EL (cell line): ENCODE measurements at places on chromosomes 5 and 9.

GRCh38 chr9:116904165-116904564, 217.1 kb downstream of the TRIM32 start:
- no peak for DNase-seq

GRCh38 chr5:65984098-65984885, 57.9 kb downstream of the ERBIN start:
- DNase-seq: no peak

DNA sequence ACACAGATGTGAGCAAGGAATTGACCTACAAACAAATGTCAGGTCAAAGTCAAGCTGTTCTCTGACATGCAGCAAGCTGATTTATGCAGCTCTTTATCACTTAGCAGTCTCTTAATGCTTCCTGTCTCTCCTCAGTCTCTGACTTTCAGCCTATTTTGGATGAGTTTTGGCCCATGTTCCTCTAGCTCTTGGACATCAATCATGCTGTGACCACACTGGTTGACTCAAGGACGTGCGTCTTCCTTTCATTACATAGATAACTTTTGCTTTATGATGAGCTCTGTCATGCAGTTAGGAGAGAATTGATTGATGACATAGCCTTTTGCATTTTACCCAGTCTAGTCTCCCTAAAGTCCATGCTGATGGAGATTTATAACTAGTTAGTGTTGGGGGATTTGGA, 9.4 kb upstream of the REEP5 start:
- no peak for DNase-seq

GRCh38 chr5:180438785-180439780, 55.1 kb upstream of the CNOT6 start:
- no peak for DNase-seq

- peak; percentile 63 for DNase-seq
Observed at GRCh38 chr9:129557192-129558036, 63.5 kb downstream of the C9orf50 start.

- no peak for DNase-seq
Observed at GRCh38 chr5:102796498-102796897, 41.4 kb downstream of the PAM start.

GRCh38 chr9:130110166-130110565, 56.5 kb downstream of the GPR107 start:
- DNase-seq: no peak

DNA sequence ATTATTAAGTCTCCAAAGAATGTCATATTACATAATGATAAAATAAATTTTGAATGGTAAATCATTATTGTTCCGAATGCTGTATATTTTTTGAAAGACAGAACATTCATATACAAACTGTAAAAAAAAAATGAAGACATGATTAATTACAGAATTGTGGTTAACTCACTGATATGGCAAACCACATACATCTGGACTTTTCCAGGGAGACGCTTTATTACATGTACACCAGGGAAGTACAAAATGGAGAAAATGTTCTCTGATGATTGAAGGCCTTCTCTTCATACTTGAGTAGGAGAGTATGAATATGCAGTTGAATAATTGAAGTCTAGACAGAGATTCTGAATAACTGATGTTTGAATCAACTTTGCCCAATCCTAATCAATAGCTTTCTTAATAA, 1886.9 kb downstream of the EFNA5 start:
- no peak for DNase-seq

GRCh38 chr5:102845041-102845440, 89.9 kb downstream of the PAM start:
- DNase-seq: no peak

GRCh38 chr5:159414021-159414420, 83.7 kb upstream of the IL12B start:
- no peak for DNase-seq

DNA sequence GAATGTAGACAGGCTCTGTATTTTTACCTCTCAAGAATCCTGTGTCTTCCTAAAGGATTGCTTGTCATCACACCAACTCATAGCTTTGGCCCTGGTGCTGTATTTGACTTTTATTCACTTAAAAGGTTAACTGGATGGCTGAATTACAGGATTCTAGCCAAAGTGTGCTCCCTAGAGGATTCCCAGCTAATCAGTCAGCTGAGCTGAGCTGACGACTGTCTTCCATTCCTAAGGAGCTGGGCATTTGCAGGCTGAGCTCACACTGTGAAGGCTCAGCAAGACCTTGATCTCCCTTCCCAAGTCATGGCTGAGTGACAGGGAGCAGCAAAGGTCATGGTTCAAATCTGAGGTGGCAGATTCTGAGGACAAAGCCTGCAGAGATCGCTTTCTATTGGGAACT, 59.0 kb upstream of the PALM2AKAP2 start:
- no peak for DNase-seq

- DNase-seq: no peak
Observed at GRCh38 chr5:15889001-15889400, 290.6 kb downstream of the MARCHF11 start.

- no peak for DNase-seq
Observed at GRCh38 chr5:92401492-92401891, 1018.4 kb upstream of the ARRDC3 start.

DNA sequence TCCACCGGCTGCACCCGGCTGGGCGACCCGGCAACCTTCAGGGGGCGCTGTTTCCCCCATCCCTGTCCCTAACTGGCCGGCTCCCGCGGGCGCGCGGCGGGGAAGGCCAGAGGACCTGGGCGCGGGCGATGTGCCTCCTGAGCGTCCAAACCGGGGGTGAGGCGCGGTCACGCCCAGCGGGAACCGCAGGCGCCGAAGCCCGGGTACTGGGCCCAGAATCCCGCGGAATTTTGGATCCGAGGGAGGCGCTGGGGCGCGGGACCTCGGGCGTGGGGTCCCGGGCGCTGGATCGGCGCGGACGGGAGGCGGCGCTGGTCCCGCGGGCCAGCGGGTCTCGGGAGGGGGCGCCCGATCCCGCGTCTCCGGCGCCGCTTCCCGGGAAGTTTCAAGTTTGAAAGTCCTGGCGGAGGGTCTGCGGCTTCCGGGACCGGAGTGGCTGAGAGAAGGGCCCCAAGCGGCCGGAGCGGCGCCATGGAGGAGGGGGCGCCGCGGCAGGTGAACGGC, at the start of gene PKN3:
PKN3 (plus strand) TSS at position 59 of the 504 bp plus-strand sequence; CDS start at position 472, 413 bp downstream.
- DNase-seq: peak; percentile 87

GRCh38 chr5:74187757-74188156, 452.8 kb downstream of the ENC1 start:
- DNase-seq: no peak

- peak; percentile 65 for DNase-seq
Observed at GRCh38 chr5:96868603-96869371, 7.5 kb upstream of the ERAP2 start.

GRCh38 chr9:129140397-129141065, 29.3 kb downstream of the PTPA start:
- peak; percentile 55 for DNase-seq

- DNase-seq: no peak
Observed at GRCh38 chr9:129289131-129289731, 111.2 kb upstream of the IER5L start.

- DNase-seq: no peak
Observed at GRCh38 chr5:44387921-44388320, 1.3 kb downstream of the FGF10 start.

GRCh38 chr5:50463726-50464125, 22.6 kb upstream of the EMB start:
- DNase-seq: no peak
